ENCODE measurements at places on chromosomes 6 and 20.
A peak's percentile ranks its signal among the peaks of the same experiment; 100 is the strongest.

GRCh38 chr6:9621276-9621675 is 793.6 kb downstream of the TFAP2A start:
- DNase-seq, result no peak

- no peak for DNase-seq
These were observed 198.1 kb downstream of the MMUT start for GRCh38 chr6:49264909-49265308.

DNA sequence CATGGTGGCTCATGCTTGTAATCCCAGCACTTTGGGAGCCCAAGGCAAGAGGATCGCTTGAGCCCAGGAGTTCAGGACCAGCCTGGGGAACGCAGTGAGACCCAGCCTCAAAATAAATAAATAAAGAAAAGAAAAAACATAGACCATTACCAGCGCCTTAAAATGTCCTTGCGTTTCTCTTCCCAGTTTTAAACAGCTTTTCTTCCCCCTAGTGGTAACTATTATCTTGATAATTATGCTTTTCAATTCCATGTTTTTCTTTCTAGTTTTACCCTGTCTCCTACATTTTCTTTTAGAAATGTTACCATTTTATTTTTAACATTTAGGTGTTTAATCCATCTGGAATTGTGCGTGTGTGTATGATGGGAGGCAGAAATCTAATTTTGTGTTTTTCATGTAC is 24.4 kb downstream of the DNAH8 start:
- DNase-seq, result no peak

GRCh38 chr20:49795135-49795424 is 17.5 kb upstream of the SLC9A8 start:
- no peak for DNase-seq

DNA sequence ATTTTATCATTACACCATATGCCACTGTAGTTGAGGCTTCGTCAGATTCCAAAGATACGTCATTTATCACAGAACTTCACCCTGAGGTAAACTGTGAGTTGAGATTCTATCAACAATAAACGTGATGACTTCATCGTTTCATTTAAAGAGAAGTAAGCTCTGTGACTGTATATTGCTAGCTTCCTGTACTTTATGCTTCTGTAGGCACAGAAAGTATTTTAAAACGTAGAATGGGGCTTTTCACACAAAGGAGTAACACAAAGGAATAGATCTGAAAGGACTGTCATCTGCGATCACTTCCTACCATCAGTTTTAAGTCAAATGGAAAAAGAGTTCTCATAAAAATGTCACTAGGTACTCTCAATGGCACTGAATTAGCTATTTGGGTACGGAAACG is 234.4 kb upstream of the MCHR2 start:
- DNase-seq, result no peak

GRCh38 chr6:40399888-40400457 is 187.2 kb downstream of the LRFN2 start:
- DNase-seq, result no peak

DNA sequence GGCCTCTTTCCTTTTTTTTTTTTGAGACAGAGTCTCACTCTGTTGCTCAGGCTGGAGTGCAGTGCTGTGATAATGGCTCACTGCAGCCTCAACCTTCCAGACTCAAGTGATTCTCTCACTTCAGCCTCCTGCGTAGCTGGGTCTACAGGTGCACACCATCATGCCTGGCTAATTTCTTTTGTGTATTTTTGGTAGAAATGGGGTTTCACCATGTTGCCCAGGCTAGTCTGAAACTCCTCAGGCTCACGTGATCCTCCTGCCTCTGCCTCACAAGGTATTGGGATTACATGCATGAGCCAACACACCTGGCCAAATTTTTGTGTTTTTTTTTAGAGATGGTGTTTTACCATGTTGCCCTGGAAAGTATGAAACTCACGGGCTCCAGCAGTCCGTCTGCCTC is 29.3 kb downstream of the SRC start:
- DNase-seq, result no peak

DNA sequence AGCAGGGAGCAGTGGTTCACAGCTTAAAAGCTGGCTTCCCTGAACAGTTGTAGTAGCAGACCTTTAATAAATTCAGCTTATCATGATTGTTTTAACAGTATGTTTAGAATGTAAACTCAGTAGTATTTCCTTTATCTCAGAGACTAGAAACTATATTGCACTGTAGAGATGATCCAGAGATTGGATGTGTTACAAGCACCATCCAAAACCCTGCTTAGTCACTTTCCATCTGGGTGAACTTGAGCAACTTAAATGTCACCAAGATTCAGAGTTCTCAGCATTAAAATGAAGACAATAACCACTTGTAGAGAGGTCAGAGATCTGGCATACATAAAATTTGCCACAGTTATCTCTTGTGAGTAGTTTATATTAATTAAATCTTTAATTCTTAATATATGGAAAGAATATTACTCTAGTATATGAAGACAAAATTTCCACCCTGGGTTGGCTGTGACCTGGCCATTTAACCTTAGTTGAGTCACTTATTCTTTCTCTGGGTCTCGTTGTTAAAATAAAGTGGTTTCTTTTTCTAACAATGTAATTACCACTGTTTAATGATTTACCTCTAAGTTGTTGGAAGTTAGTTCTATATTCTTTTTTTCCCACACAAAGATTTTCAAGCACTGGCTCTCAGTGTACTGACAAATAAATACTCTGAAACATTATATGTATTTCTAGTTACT is 239.2 kb upstream of the FKBP1C start:
- no peak for DNase-seq

DNA sequence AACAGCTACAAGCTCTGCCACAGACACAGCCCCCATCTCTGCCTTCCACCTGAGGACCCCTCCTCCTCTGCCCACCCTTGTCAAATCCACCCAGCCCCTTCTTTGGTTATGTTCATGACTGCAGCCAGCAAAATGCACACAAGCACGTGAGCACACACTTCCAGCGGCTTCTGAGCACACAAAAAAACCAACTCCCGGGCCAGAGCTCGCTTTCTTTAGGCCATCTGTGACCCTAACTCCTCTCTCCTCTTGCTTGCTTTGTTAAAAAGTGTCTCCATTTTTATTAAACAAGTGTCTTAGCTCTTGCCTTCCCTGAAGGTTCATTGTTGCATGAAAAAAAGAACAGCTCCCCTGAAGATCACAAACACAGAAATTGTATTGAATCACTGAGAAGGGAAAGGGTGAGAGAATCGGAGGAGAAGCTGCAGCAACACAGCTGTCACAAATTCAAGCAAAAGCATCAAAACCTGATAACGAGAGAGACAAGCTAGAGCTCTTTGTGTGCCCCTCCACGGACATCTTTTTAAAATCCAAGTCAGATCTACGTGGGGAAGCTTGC is 142.1 kb downstream of the CD83 start:
- DNase-seq, result no peak

DNA sequence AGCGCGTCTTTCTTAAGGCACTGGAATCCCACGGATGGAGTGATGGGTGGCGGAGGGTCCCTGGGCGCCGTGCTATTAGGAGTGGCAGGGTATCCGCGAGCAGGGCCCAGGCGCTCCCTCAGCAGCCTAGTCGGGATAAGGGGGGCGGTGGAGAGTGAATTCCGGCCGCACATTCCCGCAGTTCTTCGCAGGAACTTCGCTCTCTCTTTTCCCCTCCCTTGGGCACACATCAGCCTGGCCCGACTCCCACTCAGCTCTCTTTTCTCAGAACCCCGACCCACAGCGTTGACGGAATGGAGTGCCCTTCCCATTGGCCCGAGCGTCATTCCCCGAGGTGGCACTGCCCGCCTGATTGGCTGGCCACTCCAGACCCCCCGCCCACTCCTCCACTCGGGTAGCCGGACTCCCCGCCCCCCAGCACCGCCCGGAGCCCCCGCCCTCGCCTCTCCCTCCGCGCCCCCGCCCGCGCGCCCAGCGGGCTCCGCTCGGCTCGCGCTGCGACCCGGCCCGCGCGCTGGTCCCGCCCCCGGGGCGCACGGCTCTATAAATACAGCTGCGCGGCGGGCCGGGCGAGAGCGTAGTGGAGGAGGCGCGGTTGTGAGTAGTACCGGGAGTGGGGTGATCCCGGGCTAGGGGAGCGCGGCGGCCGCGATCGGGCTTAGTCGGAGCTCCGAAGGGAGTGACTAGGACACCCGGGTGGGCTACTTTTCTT is at the start of gene ID4:
ID4 (plus strand) TSS at position 572 of the 712 bp plus-strand sequence. CDS start 385 bp downstream, outside the sequence.
- DNase-seq, result no peak

- no peak for DNase-seq
These were observed at the start of gene SLPI for GRCh38 chr20:45254383-45255262. Gene SLPI (minus strand): TSS chr20:45254564. CDS start chr20:45254543, 21 bp downstream.

DNA sequence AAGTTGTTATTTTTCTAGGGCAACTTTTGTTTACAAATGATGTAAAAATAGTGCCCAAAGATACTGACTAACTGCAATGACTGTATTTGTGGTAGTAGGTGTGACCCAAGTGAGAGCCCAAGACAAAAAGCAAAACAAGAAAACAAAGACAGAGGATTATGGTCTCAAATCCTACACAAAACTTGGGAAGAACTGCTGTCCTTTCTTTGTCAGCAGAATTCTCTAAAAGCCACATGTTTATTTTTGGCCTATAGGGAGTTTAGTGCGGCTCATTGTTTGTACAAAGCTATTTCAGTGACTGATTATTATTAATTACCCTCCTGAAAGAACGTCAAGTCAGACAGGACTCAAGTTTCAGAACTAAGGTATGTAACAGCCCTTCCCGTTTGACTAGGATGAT is 509.2 kb upstream of the SLC35B3 start:
- DNase-seq, result no peak

DNA sequence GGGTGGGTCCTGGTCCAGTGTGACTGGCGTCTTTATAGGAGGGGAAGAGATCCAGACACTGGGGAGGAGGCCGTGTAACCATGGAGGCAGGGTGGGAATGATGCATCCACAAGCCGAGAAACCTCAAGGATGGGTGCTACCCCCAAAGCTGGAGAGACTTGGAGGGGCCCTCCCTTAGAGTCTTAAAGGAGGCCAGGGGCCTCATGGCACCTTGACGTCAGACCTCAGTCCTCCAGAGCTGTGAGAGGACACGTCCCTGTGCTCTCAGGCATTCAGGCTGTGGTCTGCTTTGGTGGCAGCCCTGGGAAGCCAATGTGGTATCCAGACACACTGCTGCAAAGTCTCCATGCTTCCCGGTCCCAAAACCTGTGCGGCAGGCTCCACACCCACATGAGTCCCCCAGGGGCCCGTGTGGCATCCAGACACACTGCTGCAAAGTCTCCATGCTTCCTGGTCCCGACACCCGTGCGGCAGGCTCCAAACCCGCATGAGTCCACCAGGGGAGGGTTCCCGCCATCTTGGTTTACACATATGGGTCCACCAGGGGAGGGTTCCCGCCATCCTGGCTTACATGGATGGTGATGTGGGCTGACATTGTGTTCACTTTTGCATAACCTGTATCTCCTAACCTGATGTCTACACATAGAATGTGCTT is 278.0 kb downstream of the SMOC2 start:
- no peak for DNase-seq

- DNase-seq, result no peak
These were observed 205.1 kb downstream of the LY86 start for GRCh38 chr6:6793388-6794250.

DNA sequence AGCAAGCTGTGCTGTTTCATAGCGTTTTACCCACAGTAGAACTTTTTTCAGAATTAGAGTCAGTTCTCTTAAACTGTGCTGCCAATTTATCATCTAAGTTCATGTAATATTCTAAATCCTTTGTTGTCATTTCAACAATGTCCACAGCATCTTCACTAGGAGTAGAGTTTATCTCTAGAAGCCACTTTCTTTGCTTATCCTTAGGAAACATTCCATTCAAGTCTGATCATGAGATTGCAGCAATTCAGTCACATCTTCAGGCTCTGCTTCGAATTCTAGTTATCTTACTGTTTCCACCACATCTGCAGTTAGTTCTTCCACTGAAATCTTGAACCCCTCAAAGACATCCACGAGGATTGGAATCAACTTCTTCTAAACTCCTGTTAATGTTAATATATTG is 12.5 kb downstream of the CTNNBL1 start:
- DNase-seq, result no peak

GRCh38 chr6:41705996-41706835 is 29.2 kb downstream of the TFEB start:
- peak; percentile 36 for DNase-seq

DNA sequence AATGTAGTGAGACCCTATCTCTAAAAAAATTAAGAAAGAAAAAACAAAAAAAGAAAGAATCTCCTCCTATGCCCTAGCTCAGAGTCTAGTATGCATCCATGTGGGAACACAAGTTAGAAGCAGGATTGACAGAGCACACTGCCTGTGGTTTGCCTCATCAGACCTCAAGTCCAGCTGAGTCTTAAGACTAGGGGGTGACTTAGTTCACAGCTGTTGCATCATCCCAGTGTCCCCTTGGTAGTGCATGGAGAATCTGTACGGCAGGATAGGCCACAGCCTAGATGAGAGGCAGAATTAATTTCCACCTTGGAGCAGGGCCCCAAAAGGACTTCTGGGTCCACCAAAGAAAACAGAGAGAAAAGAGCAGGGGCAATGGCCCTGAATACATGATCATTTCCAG is 13.7 kb downstream of the PNPLA1 start:
- no peak for DNase-seq

- DNase-seq, result no peak
These were observed 3.0 kb downstream of the ROMO1 start for GRCh38 chr20:35702051-35702823.

DNA sequence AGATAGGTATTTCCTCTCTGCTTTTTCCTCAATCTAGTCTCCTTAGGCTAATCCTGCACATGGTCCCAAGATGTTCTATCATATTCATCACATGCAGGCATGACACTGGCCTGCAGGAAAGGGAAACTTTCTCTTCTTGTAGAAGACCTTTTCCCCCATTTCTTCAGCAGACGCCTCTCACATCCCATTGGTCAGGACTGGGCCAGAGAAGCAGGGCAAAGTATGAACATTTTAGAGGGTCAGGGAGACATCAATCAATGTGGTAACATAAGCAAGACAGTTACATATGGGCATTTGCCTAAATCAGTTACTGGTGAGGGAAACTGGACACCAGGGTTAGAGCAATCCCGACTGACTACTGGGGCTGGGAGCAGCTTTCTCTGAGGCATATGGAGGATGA is 90.1 kb downstream of the CRYBG1 start:
- no peak for DNase-seq
